ENCODE measurements at places on chromosomes 5 and 9.

GRCh38 chr5:169851321-169851850 lies 128.9 kb downstream of the INSYN2B start:
- DNase-seq = no peak

- peak; percentile 9 for DNase-seq
Measured at GRCh38 chr5:148471379-148471778, 87.6 kb downstream of the FBXO38 start.

- no peak for DNase-seq
Measured at GRCh38 chr5:174998131-174998730, 273.8 kb downstream of the MSX2 start.

GRCh38 chr9:72590824-72591223 lies 69.4 kb downstream of the TMC1 start:
- no peak for DNase-seq

GRCh38 chr5:124538191-124538590 lies 208.2 kb downstream of the ZNF608 start:
- no peak for DNase-seq

GRCh38 chr9:68522954-68523353 lies 17.7 kb downstream of the TMEM252 start:
- DNase-seq = no peak
